DMS 273 treated with DMSO at 0.1 percent for 48 hours (cell line): ENCODE measurements at places on chromosomes 7 and 10.

DNA sequence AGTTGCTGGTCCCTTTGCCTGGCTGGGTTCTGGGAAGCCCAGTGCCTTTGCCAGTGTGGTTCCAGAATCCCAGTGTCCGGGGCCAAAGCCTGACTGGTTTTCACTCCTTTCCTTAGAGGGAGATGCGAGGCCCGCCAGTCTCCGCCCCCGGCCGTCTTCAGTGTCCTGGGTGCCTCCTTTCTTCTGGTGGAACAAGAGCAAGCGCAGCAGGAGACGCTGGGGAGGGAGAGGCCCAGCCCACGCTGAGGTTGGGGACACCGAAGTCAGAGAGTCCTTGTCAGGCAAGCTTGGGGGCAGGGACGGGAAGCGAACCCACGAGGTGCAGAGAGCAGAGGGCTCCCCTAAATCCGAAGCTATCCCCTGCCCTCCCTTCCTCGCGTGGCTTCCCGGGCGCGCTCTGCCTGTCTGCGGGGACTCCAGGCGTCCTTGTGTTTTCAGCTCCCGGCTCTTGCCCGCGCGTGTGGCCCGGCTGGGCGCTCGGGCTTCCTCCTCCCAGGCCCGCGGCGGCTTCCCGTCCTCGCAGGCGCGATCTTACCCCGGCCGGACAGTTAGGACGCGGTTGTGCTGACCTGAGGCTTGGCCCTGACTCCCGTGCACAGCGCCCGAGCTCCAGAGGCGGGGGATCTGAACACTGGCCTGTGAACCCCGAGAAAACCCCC, 60.6 kb upstream of the UBE3C start:
- DNase-seq, result no peak

- DNase-seq, result no peak
Measured at GRCh38 chr10:97656777-97657176, 16.3 kb downstream of the PI4K2A start.

- no peak for DNase-seq
Measured at GRCh38 chr7:122901250-122901649, 15.0 kb upstream of the CADPS2 start.

GRCh38 chr7:40516376-40516775, 381.6 kb downstream of the SUGCT start:
- DNase-seq, result no peak

- no peak for DNase-seq
Measured at GRCh38 chr7:150858236-150859197, 6.2 kb downstream of the AOC1 start.

- no peak for DNase-seq
Measured at GRCh38 chr7:29337546-29338116, 143.1 kb downstream of the CHN2 start.

DNA sequence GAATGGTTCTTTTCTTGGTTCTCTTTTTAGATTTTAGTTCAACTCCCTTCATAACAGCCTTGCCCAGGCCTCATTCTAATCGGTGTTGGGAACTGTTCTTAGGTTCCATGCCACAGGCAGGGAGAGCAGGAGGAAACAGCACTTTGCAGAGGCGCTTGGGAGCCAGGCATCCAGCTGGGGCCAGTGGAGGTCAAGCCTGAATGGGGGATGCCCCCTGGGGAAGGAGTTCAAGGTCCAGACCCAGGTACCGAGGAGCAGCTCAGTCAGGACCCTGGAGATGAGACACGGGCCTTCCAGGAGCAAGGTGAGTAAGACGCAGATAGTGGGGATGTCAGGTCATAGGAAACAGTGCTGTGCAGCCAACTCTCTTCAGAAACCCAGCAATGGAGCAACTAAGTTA, 4.5 kb downstream of the ZSCAN25 start:
- DNase-seq, result no peak
